ENCODE measurements at places on chromosomes 6 and 20.

DNA sequence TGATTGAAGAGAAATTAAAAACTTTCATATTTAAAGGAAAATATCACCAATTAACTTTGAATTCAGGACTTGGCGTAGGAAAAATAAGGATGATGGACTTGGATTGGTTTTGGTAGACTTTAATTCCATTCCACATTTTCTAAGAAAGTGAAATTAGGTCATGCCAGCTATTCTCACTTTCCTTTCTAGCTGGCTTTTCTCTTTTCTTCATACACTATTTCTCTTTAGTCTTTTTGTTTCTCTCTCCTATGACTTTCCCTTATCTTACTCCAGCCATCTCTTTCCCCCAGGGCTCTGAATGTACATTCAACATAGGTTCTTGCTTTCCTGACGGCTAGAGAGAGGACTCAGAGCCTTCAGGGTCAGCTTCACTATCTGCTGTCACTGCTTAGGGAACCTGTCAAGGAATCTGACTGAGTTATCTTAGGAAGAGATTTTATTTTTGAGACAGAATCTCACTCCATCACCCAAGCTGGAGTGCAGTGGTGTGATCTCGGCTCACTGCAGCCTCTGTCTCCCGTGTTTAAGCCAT lies 61.4 kb upstream of the MCM9 start:
- DNase-seq, result no peak

DNA sequence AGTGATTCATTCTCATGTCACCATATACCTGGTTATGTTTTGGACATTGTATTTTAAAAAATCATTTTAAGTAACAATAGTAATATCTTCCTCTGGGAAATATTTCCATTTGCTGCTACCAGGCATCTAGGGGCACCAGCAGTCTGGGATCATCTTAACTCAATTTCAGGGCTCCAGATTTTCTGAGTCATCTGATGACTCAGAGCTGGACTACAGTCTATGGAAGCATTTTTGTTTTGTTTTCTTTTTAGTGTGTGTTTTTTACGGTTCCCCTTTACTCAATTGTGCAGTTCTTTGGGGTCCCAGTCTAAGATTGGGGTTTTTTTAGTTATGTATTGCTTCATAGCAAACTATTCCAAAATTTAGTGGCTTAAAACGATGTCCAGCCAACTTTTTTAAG lies 5.7 kb upstream of the FKBP5 start:
- no peak for DNase-seq

GRCh38 chr6:113529196-113529595 lies 327.9 kb upstream of the MARCKS start:
- DNase-seq, result no peak

DNA sequence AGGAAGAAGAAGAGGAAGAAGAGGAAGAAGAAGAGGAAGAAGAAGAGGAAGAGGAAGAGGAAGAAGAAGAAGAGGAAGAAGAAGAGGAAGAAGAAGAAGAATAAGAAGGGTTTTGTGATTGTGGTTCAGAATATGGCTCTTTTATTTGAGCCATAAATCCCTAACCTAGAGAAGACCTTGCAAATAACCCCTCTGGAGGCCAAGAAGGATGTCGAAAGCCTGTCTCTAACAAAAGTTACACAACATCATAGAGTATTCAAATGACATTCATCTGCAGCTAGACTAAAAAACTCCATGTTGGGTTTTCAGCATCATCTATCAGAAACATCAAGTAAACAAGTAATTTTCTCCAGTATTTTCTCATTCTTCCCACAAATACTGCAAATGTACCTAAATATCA lies 100.9 kb downstream of the RNASET2 start:
- no peak for DNase-seq

- DNase-seq, result no peak
Observed at GRCh38 chr20:19996917-19997316, 20.2 kb upstream of the NAA20 start.

GRCh38 chr6:8589941-8590729 lies 154.8 kb upstream of the SLC35B3 start:
- DNase-seq, result no peak

DNA sequence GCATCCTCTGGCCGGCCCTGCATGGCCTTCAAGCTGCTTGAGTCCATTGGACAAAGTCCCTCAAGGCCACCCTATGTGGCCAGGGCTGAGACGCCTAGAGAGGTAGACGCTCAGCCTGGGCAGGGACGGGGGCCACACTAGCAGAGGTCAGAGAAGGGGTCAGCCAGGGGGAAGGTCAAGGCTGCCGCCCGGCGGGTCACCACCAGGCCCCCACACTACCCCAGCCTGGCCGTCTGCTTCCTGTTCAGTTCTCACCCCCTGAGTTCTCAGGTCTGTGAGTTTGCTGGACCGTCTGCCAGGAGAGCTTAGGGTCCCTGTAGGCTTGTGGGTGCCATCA lies 37.3 kb downstream of the NTSR1 start:
- DNase-seq, result no peak

DNA sequence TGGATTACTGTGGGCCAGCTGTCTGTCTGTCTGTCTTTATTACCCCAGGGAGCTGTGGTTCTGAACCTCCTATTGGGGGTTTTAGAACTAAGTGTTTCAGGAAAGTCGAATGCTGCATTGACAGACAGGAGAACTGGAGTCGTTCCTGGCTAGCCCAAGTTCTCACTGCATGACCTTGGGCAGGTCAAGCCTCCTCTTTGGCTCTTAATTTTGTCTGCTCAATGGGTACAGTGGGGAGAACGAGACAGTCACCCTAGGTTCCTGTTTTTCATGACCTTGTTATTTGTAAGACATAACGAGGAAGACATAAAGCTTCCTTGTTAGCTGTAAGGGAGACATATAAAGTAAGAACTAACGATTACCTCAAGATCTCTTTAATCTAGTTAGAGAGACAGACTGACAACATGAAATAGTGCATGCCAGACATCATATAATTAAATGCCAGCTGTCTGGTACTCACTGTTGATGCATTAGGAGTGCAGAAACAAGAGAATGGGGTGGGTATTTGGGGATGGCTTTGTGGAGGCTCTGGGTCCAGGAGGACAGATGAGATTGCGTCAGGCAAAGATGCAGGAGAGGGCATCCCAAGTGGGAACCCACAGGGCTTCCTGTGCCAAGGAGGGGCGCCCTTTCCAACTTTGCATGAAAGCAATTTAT lies 3.7 kb upstream of the CCDC167 start:
- no peak for DNase-seq

DNA sequence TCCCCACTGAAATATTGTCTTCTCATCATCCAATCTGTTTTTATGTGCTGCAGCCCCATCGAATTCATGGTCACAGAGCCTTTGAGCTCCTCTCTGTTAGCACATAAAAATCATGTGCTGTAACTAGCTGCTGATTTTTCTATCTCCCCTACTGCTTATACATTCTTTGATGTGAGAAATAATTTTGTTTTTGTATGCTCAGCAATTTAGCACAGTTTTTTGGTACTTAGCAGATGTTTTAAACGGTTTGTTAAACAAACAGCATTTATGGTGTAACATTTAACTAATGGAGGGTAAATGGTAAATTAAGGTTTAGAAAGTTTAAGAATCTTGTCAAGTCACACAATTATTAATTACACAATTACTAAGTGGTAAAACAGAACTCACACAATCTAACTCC lies 131.8 kb upstream of the C6orf118 start:
- DNase-seq, result no peak

GRCh38 chr6:106162921-106163320 lies 76.8 kb downstream of the PRDM1 start:
- no peak for DNase-seq

DNA sequence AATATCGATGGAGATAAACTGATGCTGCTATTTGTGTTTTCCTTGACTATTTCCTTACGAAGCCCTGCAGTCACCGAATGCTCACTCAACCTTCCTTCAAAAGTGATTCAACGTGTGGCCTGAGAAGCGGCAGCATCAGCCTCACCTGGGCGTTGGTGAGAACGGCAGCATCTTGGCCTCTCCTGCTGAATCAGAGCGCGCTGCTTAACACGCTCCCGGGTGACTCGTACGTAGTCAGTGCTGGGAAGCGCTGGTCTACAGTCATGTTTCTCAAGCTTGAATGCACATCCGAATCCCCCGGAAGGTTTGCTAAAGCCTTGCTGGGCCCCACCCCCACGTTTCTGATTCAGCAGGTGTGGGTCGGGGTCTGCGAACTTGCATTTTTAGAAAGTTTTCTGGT lies 214.1 kb upstream of the RREB1 start:
- DNase-seq, result no peak

DNA sequence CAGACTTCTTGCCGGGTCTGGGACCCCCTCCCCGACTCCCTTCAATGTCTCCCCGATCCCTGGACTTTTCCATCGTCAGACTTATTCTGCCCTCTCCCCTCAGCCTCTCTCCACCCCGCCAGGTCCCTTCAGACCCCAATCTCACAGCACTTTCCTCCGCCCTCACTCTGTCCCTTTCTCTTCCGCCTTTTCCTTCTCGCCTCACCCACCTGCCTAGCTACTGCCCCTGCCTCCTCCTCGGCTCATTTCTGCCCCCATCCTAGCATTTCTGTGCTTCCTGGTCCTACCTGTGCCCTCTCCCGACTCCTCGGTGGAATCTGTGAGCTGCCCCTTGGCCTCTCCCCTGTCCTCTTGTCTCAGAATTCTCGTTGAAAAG lies 616 bp downstream of the CHMP4B start:
- peak; percentile 7 for DNase-seq

DNA sequence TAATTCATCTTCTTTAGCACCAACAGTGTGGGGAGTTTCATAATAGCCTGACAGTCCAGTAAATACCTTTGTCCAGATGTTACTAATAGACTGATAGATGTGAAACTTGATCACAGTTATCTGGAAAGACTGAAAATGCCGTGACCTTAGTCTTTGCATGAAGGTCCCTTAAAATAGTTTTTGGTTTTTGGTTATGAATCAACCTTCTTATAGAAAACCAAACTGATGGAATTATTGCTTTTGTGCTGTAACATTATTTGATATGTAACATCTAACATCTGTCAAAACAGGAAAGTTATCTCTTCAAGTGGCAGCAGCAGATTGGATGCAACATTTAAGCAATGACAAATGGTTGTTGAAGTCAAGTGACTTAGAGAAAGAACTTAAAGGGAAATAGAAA lies 190.4 kb downstream of the DOK5 start:
- DNase-seq, result no peak

Measured in T-helper 2 cell treated with Interferon-gamma antibody and Interleukin-4, amounts not matched to agents 5 μg/mL and 100 μg/mL, for 36 hours (primary cell).